ENCODE measurements at places on chromosomes 7 and 10.

- DNase-seq, result no peak
Measured at GRCh38 chr10:30036341-30036740, 23.0 kb downstream of the JCAD start.

- DNase-seq, result no peak
Measured at GRCh38 chr7:26387731-26388130, 96.1 kb downstream of the SNX10 start.

GRCh38 chr10:132877473-132877872 is 64.9 kb downstream of the CFAP46 start:
- DNase-seq, result no peak

- no peak for DNase-seq
Measured at GRCh38 chr10:86443936-86444335, 77.3 kb upstream of the GRID1 start.

GRCh38 chr10:127983344-127984100 is 76.6 kb downstream of the PTPRE start:
- no peak for DNase-seq

- DNase-seq, result no peak
Measured at GRCh38 chr10:128563387-128563786, 437.2 kb upstream of the MKI67 start.
